ENCODE measurements at places on chromosomes 11 and 22.

DNA sequence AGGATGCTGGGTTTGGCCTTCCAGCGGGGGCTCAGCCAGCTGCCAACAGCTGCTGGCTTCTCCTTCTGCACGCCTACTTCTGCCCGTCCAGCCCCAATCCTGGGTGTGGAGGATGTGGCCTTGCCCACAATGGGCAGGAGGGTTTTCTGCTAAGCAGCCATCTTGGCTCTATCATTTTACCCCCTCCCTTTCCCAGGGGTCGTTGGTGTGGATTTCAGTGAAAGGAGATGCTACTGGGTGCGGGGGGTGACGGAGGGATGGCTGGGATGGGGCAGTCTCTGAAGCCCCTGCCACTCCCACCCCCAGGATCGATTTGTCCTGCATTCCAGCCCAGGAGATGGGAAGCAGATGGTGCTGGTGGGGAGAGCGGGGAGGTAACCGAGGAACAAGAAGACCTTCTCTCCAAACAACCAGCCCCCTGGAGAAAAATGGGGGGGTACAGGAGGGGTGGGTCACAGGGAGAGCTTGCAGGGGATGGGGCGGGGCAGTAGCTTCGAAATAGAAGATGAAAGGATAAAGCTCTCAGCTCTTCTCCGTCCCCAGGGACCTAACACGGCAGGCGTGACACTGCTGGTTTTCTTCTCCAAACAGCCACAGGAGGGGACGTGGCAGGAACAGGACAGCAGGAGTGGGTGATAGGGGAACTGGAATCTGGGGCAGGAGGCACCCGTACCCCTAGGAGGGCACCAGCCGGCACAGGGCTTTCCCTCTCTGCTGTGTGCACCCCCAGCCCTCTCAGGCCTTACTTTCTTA lies 68.9 kb downstream of the NECTIN1 start:
- DNase-seq, result no peak

- DNase-seq, result no peak
Observed at GRCh38 chr22:46439111-46439510, 98.3 kb downstream of the CELSR1 start.

DNA sequence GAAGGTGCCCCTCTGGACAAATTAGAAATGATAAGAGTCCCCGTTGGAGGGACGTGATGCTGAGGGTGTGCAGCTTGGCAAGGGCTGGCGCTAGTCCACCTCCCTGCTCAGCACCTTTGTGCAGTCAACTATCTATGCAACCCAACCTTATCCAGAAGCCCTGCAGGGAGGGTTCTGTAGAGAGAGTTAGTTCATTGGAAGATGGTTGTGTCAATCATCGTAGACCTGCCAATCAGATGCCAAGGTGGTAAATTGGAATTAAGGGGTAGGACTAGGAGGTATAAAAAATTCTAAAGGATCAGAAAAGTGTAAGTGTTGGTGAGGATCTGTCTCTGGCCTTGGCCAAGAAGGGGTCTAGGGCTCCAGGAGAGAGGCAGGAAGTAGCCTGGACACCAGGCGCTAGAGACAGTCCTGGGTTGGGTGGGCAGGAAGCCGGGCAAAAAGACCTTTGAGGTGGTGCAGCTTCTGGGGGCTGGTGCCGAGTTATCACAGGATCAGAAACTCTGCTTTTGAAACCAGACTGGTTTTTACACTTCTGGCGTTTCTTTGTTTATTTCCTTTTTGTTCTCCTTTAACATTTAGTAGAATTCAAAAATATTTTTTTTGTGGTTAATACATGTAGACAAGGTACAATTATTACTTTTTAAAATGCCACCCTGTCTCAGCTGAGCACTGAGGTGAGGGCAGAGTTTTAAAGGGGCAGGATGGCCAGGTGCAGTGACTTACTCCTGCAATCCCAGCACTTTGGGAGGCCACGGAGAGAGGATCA lies 1.6 kb downstream of the C1QTNF6 start:
- DNase-seq, result peak; percentile 27

DNA sequence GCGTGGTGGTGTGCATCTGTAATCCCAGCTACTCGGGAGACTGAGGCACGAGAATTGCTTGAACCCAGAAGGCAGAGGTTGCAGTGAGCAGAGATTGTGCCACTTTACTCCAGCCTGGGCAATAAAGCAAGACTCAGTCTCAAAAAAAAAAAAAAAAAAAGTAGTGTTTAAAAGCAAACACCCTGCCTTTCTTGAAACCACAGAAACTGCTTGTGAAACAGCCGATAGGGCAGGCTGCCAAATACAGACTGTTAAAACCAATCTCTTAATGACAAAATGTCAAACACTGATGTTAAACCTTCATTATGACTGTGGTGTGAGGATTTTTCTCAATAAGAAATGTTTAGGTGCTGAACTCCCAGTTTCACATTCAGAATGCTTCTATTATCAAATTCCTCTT lies 27.3 kb downstream of the MARK2 start:
- DNase-seq, result no peak

GRCh38 chr22:50686794-50687193 lies 14.2 kb downstream of the SHANK3 start:
- no peak for DNase-seq

GRCh38 chr11:129102756-129103155 lies 89.4 kb downstream of the ARHGAP32 start:
- DNase-seq, result no peak

DNA sequence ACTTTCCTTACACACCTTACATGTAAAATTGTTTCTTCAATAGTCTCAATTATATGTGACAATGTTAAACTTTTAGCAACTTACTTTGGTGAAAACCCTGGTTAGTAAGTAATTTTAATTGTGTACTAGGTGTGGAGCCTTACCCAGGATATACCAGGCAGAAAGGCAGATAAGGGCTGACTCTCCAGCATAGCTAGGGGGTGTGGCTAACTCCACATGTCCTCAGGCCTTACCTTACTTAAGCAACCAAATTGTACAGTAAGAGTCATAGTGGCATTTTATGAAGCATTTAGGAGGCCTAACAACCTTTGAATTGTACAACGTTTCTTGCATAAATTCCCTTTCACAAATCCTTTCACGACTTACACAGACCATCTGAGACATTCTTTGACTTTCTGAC lies 118.2 kb upstream of the OR9Q1 start:
- no peak for DNase-seq

GRCh38 chr11:13837286-13837685 lies 125.2 kb upstream of the SPON1 start:
- no peak for DNase-seq

GRCh38 chr11:71164621-71165020 lies 87.8 kb downstream of the SHANK2 start:
- DNase-seq, result no peak

DNA sequence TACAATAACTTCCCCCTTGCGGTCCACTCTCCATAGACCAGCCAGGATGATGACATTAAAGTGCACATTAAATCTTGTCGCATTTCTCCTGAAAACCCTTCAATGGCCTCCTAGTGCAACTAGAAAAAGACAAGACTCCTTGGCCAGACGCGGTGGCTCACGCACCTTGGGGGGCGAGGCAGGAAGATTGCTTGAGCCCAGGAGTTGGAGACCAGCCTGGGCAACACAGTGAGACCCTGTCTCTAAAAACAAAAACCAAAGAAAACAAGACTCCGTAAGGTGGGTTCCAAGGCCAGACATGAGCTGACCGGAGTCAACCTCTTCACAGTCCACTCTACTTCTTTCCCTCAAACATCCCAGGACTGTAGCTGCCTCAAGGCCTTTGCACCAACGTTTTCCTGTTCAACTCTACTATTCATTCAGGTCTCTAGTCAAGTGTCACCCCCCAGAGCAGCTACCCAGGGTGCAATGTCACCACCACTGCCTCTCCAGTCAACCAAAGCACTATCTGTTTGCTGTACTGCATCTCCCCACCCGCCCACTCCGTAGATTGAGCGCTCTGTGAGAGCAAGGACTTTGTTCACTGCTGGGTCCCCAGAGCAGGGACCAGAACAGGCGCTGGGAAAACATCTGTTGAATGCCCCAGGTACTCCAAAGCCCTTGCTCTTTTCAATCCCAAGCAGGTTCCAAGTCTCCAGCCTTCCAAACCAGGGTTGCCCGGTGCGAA lies 739 bp downstream of the ZMAT5 start:
- peak; percentile 15 for DNase-seq

DNA sequence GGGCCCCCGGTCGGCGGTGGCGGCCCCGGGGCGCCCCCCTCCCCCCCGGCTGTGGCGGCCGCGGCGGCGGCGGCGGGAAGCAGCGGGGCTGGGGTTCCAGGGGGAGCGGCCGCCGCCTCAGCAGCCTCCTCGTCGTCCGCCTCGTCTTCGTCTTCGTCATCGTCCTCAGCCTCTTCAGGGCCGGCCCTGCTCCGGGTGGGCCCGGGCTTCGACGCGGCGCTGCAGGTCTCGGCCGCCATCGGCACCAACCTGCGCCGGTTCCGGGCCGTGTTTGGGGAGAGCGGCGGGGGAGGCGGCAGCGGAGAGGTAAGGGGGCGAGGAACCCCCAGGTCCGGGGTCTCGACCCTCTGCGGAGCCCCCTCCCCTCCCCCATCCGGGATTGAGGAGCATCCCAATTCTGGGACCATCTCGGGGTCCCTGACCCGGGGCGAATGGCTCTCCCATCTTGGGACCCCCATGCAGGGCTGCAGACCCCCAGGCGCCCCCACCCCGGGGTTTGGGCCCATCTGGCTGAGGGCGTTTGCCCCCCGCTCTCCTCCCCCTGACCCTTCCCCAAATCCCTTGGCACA lies 431 bp downstream of the KMT2A start:
- no peak for DNase-seq

GRCh38 chr11:128862406-128862805 lies 4.7 kb downstream of the KCNJ1 start:
- no peak for DNase-seq

- no peak for DNase-seq
Observed at GRCh38 chr11:45607995-45608394, 57.4 kb downstream of the CHST1 start.

- DNase-seq, result no peak
Observed at GRCh38 chr11:110029714-110030113, 63.5 kb upstream of the ZC3H12C start.

- no peak for DNase-seq
Observed at GRCh38 chr11:126419801-126420697, 64.6 kb downstream of the ST3GAL4 start.

DNA sequence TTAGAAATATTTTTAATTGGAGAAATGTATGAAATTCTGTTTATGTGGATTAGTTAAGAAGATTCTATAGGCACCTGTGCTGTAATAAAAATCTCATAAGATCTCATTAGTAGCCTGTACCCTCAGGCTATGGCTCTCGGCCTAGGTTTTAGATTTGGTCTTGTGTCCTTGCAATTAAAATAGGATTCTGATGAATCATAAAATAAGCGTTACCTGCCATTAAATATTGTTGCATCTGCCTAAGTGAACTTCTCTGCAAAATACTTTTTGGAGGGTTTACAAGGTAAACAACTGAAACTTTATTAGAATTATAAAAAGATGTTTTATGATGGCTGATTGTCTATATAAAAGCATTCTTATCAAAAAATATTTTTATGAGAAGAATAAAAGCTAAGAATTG lies 804.1 kb upstream of the ANO3 start:
- no peak for DNase-seq

GRCh38 chr11:105429096-105429910 lies 180.6 kb upstream of the GRIA4 start:
- DNase-seq, result no peak

DNA sequence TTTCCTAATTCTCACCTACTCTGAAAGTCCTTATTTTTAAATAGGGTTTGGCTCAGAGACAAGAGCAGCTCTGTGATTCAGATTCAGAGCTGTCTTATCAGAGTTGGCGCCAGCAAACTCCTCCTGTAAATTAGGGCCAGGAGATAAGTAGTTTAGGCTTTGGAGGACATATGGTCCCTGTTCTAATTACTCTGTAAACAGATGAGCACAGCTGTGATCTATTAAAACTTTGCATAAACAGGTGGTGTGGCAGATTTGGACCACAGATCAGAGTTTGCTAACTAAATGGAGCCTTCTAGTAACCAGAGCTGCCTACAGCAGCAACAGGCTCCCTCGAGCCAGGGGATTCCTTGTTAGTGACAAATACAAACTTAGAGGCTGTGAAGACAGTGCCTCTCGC lies 27.9 kb downstream of the YPEL1 start:
- no peak for DNase-seq

DNA sequence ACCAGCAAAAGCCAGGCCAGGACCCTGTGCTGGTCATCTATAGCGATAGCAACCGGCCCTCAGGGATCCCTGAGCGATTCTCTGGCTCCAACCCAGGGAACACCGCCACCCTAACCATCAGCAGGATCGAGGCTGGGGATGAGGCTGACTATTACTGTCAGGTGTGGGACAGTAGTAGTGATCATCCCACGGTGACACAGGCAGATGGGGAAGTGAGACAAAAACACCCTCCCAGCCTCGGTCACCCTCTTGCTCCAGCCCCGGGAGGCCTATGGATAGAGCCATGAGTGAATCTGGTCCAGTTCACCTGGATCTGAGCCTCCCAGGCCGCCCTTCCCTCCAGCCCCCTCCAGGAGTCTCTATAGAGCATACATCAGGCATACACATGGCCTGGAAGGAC lies 115.2 kb upstream of the IGLL5 start:
- no peak for DNase-seq

DNA sequence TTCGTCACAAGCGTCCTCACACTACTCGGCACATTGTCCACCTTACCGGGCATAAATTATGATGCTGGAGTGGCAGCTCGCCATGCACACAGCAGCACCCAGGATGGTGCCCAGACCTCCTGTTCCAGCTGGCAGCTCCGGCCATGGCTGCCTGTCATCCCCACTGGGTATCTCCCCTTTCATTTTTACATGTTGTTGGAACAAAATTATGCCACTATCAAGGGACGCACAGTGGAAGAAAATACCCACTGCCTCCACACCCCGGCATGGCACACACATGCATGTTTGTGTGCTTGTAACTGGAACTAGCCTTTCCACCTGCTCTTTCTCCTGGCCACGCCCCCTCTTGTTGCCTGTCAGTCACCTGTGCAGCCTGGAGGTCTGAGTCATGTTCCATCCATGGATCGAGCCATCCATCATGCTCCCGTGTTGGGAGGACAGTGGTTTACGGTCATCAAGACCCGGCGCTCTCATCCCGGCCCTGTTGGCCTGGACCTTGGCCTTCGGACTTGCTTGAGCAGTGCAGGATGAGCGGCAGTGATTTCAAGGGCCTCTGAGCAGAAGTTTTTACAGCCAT lies 1069.6 kb downstream of the BRD1 start:
- peak; percentile 1 for DNase-seq

DNA sequence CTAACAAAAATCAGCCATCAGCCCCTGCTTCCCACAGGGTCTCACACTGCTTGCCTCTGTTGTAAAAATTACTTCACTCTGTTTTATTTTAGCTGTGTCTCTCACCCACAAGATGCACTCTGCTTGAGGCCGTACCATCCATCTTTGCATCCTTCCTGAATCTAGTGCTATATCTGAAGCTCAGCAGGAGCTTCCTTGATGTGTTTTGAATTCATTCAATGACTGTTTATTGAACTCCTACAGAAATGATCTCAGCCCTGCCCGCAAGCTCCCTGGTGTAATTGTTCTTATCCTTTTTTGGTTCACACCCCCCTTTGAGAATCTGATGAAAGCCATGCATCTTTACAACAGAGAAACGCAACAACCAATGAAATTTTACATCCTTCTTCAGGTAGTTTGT lies 310.2 kb upstream of the ZC3H12C start:
- DNase-seq, result no peak

- DNase-seq, result no peak
Observed at GRCh38 chr11:22725079-22725478, 58.7 kb downstream of the GAS2 start.

Data from endothelial cell (in vitro differentiated cells).